ENCODE measurements at places on chromosomes 13 and 19. TPM values are rescaled to one million over a fixed set of nuclear protein-coding genes. Genes with fewer than 3 reads are reported as not detected.
A peak's percentile ranks its signal among the peaks of the same experiment; 100 is the strongest.

The CADM4 gene
- total RNA-seq, result 0.36 TPM

The LRG1 gene
- not detected for total RNA-seq

The MAMSTR gene
- total RNA-seq, result 2.1 TPM

DNA sequence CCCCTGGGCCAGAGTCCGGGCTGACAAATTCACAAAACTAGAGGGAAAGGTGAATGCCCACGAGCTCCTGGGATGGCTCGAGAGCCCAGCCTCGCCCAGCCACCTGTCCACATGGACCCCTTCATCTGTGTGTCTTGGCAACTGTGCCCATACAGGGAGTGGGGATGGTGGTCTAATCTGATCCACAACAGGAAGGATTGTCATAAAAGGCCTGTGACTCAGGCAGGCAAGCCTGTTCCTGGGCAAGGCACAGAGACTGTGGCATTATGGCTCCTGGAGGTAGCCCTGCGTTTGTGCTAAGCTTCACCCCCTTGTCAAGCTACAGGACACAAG is 20.0 kb downstream of the CAPS start:
- no peak overlapping the region for H3K27ac ChIP-seq
- H3K4me1 ChIP-seq, result no peaks in the 10 kb centered on the region
- peaks cover 7% of the 10 kb centered on the region for H3K36me3 ChIP-seq
- H3K4me3 ChIP-seq, result no peak overlapping the region
- no peaks in the 10 kb centered on the region for H3K27me3 ChIP-seq

GRCh38 chr13:109422161-109422560 is 364.2 kb downstream of the IRS2 start:
- H3K27me3 ChIP-seq, result no peaks in the 10 kb centered on the region
- no peak overlapping the region for H3K4me3 ChIP-seq
- no peak for DNase-seq
- H3K4me1 ChIP-seq, result no peaks in the 10 kb centered on the region
- H3K27ac ChIP-seq, result no peak overlapping the region
- H3K36me3 ChIP-seq, result no peaks in the 10 kb centered on the region

DNA sequence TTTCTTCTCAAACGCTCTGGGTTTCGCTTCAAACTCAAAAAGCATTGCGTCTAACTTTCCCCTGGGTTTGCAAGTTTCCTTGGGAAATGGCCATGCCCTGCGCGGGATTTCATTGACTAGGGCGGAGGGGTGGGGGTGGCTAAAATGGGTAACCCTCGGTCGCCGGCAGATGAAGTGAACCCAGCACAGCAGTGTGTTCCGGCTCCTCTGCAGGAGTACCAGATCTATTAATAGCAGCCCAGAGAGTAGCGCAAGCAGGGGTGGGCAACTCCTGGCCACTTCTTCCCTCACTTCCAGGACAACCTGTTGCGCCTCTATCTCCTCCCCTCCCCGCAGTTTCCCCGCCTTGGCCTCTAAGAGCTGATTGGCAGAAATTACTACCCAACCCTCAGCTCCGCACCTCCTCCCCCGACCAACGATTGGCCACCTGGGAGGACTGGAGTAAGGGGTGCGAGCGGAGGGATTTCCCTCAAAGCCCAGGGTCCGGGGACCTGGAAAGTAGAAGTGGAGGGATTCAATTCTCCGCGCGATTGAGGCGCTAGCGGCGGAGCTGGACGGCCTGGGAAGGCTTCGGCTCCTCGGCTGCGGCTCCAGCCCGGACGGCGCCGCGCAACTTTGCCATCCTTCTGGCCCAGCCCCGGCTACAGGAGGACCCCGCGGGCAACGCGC is at the start of gene FREM2:
TSS of gene FREM2 (plus strand) at position 501 of the 669 bp plus-strand sequence. CDS start 268 bp downstream, outside the sequence.
- DNase-seq, result no peak
- peaks cover 25% of the 10 kb centered on the region for H3K27me3 ChIP-seq
- no peak within 1 kb of the TSS for H3K27ac ChIP-seq

- DNase-seq, result no peak
- H3K27ac ChIP-seq, result no peak overlapping the region
- peaks cover 53% of the 10 kb centered on the region for H3K4me1 ChIP-seq
- no peak overlapping the region for H3K4me3 ChIP-seq
Measured at GRCh38 chr13:48564056-48564455, 31.2 kb upstream of the RCBTB2 start.

DNA sequence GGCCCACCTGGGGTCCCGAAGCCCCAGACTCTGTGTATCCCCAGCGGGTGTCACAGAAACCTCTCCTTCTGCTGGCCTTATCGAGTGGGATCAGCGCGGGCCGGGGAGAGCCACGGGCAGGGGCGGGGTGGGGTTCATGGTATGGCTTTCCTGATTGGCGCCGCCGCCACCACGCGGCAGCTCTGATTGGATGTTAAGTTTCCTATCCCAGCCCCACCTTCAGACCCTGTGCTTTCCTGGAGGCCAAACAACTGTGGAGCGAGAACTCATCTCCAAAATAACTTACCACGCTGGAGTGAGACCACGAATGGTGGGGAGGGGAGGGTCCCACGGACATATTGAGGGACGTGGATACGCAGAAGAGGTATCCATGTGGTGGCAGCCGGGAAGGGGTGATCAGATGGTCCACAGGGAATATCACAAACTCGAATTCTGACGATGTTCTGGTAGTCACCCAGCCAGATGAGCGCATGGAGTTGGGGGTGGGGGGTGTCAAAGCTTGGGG is 1.0 kb upstream of the ICAM5 start:
- H3K4me3 ChIP-seq, result peak overlapping the region; percentile 77
- peaks cover 54% of the 10 kb centered on the region for H3K4me1 ChIP-seq
- peaks cover 21% of the 10 kb centered on the region for H3K36me3 ChIP-seq
- H3K27me3 ChIP-seq, result peaks cover 57% of the 10 kb centered on the region
- no peak for DNase-seq

GRCh38 chr19:40413291-40413845 is at the start of gene PRX:
PRX (minus strand) TSS chr19:40413378; CDS start chr19:40407932, 5,446 bp downstream.
- peaks cover 2% of the 10 kb centered on the region for H3K27me3 ChIP-seq
- H3K4me3 ChIP-seq, result no peak within 1 kb of the TSS
- no peaks in the 10 kb centered on the region for H3K36me3 ChIP-seq
- peaks cover 26% of the 10 kb centered on the region for H3K4me1 ChIP-seq
- DNase-seq, result no peak

GRCh38 chr13:24090049-24090448 is 70.5 kb upstream of the SPATA13 start:
- no peaks in the 10 kb centered on the region for H3K36me3 ChIP-seq
- H3K27me3 ChIP-seq, result peaks cover 12% of the 10 kb centered on the region
- H3K27ac ChIP-seq, result no peak overlapping the region
- H3K4me3 ChIP-seq, result no peak overlapping the region

DNA sequence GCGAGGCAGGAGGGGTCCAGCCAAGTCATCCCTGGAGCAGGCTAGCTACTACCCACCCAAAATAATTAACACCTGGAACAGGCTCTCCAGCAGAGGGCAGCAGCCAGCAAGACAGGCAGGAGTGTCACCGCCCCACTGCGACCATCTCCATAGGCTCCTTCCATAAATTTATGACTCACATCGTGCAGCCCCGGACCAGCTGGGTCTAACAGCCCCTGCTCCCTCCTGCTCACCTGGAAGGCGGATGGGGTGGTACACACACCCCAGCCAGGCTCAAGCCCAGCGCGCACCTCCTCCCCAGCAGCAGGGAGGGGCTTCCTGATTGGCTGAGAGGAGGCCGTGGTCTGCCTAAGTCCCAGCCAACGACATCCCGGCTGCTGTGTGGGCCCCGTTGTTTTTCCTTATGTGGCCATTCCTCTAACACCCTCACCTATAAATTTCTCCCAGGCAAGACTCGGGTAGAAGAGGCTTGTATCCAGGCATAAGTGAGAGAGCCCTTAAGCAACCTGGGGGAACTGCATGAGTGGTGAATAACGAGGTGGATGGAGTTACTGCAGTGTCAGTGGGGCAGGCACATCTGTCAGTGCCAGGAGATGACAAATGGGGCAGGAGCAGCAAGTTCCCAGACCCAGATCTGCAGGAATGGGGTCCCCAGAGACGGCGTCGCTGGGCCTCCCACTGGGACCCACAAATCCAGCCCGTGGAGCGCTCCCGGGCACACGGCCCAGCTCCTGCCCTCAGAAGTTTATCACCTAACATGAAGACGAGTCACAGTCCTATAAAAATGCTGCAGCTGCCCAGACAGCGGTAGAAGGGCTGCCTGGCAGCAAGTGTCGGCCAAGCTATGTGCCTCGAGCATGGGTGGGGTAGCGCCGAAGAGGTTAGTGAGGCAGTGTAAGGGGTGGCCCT is 43.1 kb downstream of the CEBPG start:
- H3K4me1 ChIP-seq, result peaks cover 2% of the 10 kb centered on the region
- H3K36me3 ChIP-seq, result no peaks in the 10 kb centered on the region
- no peaks in the 10 kb centered on the region for H3K27me3 ChIP-seq
- peak overlapping the region; percentile 35 for H3K4me3 ChIP-seq
- peak; percentile 74 for DNase-seq
- H3K27ac ChIP-seq, result no peak overlapping the region

DNA sequence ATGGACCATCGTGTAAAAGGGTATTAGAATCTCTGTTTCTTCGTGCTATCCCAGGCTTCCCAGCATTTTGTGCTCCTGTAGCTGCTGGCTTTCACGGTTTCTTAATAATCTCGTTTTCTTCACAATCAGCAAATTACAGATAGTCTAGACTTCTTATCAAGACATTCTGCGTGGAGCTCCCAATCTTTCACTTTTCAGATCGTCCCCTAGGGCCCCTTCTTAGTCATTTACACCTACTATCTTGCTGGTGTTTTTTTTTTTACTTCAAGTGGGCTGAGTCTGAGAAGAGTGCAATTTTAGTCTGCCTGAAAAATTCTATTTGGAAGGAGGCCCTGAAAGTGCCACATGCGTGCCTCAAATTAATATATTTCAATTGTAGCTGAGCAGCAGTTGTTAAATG is 275.1 kb downstream of the SHISA2 start:
- peaks cover 3% of the 10 kb centered on the region for H3K27me3 ChIP-seq
- H3K4me1 ChIP-seq, result no peaks in the 10 kb centered on the region

DNA sequence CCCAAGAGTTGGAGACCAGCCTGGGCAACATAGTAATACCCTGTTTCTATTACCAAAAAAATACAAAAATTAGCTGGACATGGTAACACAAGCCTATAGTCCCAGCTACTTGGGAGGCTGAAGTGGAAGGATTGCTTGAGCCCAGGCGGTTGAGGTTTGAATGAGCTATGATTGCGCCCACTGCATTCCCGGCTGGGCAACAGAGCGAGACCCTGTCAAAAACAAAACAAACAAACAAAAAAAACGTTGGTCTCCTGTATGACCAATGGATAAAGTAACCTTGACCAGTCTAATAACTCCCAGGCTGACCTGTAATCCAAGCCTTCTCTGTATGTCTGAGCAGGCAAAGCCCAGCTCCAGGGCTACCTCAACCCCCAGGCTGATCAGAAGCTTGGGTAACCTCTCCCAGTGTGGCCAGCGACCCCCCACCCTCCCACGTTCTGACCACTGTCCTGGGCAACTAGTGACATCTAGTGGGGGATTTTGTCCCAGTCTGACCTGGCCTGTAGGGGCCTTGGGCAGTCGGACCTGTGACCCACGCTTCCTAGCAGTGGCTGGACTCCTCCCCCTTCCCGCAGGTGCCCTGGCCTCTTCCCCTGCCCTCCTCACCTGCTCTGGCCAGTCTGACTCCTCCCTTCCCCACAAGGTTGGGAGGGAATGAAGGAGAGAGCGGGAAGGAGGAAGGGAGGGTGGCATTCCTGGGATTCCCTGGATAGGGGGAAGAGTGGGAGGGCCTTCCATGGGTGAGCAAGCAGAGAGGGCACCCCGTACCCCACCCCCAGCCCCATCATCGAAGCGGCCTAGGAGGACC is 1.0 kb upstream of the BCAM start:
- peaks cover 27% of the 10 kb centered on the region for H3K27me3 ChIP-seq
- H3K36me3 ChIP-seq, result no peaks in the 10 kb centered on the region
- no peak overlapping the region for H3K4me3 ChIP-seq
- H3K27ac ChIP-seq, result no peak overlapping the region

GRCh38 chr13:26540334-26540733 is 17.1 kb upstream of the WASF3 start:
- no peaks in the 10 kb centered on the region for H3K4me1 ChIP-seq
- no peaks in the 10 kb centered on the region for H3K36me3 ChIP-seq

GRCh38 chr19:7897292-7897691 is 6.4 kb upstream of the MAP2K7 start:
- no peaks in the 10 kb centered on the region for H3K27me3 ChIP-seq
- H3K4me3 ChIP-seq, result no peak overlapping the region
- no peaks in the 10 kb centered on the region for H3K36me3 ChIP-seq
- DNase-seq, result no peak
- H3K4me1 ChIP-seq, result peaks cover 7% of the 10 kb centered on the region
- no peak overlapping the region for H3K27ac ChIP-seq

DNA sequence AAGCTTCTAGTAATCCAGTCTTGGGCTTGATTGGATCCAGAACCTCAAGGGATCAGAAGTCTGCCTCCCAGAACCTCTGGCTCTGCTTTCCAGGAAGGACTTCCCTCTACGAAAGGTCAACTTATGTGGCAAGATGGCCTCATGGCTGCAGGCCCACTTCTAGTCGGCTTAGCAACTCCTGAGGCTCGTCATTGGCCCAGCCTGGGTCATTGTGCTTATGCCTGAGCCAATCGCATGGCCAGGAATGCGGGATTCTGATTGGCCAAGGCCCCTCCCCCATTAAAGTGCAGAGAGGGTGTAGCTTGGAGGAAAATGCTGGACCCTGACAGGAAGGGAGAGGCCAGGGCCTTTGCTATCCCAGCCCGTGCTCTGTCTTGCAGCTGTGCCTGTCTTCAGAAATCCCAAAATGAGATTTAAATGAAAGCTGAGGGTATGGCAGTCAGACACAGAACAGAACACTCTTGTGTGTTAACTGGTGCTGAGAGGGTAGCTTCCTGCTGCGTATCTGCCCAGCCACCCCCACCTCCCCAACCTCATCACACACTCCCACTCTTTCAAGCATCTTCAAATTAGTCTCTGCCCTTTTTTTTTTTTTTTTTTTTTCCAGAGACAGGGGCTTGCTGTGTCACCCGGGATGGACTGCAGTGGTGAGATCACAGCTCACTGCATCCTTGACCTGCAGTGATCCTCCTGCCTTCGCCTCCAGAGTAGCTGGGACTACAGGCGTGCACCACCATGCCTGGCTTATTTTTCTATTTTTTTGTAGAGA is 5.5 kb upstream of the CCNE1 start:
- no peaks in the 10 kb centered on the region for H3K27me3 ChIP-seq
- H3K4me1 ChIP-seq, result peaks cover 9% of the 10 kb centered on the region
- H3K36me3 ChIP-seq, result no peaks in the 10 kb centered on the region

Measured in activated naive CD8-positive, alpha-beta T cell treated with anti-CD3 and anti-CD28 coated beads, Interleukin-2, amount 10 ng/mL, durations not matched to agents 7 days and 5 days (primary cell).